ENCODE measurements at places on chromosomes 16 and 17.

DNA sequence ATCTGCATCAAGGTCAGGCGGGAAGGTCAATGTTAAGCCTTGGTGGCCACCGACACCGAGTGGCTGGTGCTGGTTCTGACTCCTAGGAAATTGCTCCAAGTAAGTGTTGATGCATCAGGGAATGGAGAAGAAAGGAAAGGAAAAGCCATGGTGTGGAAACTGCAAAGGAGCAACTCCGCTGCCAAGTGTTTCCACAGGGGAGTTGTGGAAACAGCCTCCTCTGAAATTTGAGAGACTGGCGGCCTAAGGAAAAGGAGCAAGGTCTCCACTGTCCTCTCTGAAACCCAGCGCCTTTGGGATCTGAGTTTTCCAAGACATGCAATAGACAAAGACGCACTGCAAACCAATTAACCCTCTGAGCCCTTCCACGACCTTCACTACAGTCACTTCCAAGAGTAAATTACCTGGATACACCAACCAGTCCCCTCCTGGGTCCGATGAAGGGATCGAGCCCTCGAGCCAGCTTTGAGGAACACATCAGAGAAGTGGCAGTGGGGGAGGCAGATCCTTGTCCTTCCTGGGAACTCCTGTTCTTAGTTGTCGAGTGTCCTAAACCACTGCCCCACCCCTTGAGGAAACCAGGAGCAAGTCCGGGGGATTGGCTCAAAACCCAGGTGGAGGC lies 51.1 kb downstream of the SRL start:
- DNase-seq: no peak

DNA sequence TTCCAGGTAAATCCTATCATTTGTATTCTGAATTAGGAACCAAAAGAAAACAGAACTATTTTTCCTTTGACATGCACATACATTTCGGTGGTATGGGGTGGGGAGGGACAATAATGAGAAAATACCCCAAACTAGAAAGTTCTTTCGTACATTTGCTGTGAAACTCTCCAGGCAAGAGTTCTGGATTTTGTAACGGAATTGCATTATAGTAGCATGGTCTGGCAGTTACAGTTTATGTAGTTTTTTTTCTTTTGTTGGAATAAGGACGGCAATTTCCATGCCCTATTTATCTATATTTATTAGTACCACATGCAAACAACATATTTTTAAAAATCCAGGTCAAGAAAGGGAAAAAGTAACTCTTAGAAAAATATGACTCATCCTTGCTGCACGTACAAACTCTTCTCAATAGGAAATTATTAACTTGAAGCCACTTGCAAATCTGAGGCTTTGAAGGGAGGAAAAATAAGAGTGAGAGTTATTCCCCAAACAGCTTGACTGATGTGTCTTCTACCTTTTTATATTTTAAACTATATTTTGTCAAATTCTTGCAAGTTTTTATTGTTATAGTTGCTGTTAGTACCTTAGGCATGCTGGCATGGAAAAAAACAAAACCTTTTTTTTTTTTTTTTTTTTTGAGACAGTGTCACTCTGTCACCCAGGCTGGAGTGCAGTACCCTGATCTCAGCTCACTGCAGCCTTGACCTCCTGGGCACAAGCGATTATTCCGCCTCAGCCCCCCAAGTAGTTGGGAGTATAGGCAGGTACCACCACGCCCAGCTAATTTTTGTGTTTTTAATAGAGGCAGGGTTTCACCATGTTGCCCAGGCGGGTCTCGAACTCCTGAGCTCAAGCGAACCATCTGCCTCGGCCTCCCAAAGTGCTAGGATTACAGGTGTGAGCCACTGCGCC lies 69.3 kb downstream of the WWP2 start:
- no peak for DNase-seq

DNA sequence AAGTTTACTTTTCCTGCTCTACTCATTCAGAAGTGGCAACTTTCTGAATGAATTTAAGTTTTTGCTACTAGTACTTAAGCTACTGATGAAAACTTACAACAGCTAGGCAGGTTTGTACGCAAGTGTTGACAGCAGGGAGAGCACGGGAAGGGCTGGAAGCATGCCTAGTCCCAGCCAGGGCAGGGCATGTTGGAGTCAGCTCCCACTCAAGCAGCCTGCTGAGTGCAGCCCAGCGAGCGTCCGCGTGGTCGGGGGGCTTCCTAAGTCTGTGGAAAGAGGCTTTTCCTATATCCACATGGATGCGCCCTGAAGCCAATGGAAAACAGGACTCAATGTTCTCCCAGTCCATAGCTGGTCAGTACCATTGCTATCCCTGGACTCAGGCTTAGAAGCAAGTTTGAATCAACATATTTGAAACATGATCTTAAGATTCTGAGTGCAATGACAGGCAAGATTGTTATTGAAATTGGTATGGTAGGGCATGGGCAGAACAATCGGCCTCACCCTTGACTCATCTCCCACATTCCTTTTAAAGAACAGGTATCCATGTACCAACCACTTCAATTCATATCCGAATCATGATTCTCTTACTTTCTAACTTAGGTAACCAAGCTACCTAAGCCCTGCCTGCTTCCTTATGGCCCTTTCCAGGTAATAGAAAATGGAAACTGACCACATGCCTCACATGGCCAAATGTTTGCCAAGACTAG lies 22.5 kb downstream of the CYB5D2 start:
- no peak for DNase-seq

- DNase-seq: peak; percentile 71
Observed at GRCh38 chr17:37830151-37830993, 85.5 kb upstream of the HNF1B start.

DNA sequence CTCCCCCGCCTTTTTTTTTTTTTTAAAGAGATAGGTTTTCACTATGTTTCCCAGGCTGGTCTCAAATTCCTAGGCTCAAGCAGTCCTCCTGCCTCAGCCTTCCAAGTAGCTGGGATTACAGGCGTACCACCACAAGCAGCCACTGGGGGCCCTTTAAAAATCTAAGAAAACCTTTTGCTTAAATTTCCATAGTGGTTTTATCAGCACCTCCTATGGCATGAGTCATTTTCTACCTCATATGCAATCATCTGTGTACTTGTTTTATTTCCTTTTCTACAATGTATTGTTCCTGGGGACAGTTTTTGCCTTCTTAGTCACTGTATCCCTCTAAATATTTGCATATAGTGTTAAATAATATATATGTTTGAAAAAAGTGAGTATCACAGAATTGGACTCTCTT lies 29.2 kb downstream of the GNA13 start:
- no peak for DNase-seq

DNA sequence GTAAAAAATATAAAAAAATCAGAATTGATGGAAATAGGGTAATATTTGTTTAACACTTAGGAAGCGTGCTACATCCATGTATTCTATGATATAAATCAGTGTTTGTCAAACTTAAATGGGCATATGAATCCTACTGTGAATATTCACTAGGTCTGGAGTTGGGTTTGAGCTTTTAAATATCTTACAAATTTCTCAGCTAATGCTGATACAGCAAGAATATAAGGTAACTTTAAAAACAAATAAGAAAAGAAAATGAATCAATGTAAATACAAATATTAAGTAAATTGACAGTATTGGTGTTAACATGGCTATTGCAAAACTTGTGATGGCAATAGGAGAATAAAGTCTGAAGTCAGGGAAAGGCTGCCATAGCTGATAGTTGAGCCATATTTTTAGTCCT lies 3.6 kb downstream of the MYH13 start:
- no peak for DNase-seq
